AG10803 (cell line): ENCODE measurements at places on chromosomes 4 and X.

GRCh38 chr4:76752861-76753501 lies 145.0 kb downstream of the SOWAHB start:
- peak; percentile 100 for DNase-seq

- DNase-seq: peak; percentile 24
Observed at GRCh38 chrX:84168095-84168494, 19.9 kb downstream of the RPS6KA6 start.

GRCh38 chrX:48086082-48086481 lies 14.6 kb upstream of the ZNF630 start:
- DNase-seq: peak; percentile 11

GRCh38 chr4:78629991-78630541 lies 78.5 kb downstream of the ANXA3 start:
- no peak for DNase-seq

DNA sequence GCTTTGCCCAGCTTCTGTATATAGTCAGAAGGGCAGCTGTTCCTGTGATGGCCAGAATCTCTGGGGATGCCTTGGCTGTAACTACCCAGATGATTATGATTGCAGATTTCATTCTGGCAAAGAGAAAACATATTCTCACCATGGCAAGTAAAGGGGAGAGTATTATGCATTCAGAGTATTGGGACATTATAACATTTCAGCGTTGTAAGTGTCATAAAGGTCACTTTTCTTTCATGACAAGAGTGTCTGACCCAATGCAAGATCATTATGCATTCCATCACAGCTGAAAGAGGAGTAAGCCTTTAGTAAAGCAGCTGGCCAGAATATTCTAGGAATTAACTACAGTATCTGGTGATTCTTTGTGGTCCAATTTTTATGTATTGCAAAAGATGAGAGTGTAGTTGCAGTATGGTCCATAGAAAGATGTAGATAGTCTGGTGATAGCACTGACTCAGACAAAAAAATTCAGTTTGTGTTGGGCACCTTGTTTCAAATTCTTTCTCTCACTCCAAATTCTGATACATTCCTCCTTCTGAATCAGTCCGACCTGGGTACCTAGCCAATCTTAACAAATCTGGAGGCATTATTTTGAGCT lies 2366.3 kb downstream of the PCDH7 start:
- DNase-seq: peak; percentile 84

- DNase-seq: peak; percentile 54
Observed at GRCh38 chrX:46978341-46979291, 66.4 kb downstream of the JADE3 start.

- DNase-seq: no peak
Observed at GRCh38 chr4:31080887-31081286, 360.7 kb downstream of the PCDH7 start.

- no peak for DNase-seq
Observed at GRCh38 chr4:33067221-33067620, 2347.1 kb downstream of the PCDH7 start.

- DNase-seq: no peak
Observed at GRCh38 chr4:52550186-52550585, 108.9 kb downstream of the USP46 start.

GRCh38 chrX:30982467-30982866 lies 89.4 kb downstream of the FTHL17 start:
- DNase-seq: no peak

GRCh38 chr4:73245955-73246354 lies 12.6 kb downstream of the ANKRD17 start:
- no peak for DNase-seq

- peak; percentile 94 for DNase-seq
Observed at GRCh38 chr4:71231129-71232055, 107.4 kb upstream of the SLC4A4 start.

GRCh38 chr4:4766564-4766963 lies 92.9 kb upstream of the MSX1 start:
- no peak for DNase-seq

DNA sequence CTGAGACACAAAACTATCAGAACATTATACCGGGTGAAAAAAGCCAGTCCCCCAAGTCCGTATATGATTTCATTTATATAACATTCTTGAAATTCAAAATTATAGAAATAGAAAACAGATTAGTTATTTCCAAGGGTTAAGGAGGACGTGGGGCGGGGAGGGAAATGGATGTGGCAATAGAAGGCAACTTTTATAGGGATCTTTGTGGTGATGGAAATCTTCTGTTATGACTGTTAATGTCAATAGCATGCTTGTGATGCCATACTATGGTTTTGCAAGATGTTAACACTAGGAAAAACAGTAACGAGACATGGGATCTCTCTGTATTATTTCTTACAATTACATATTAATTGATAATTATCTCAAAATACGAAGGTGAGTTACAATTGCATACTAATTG lies 96.4 kb downstream of the LNX1 start:
- peak; percentile 55 for DNase-seq

DNA sequence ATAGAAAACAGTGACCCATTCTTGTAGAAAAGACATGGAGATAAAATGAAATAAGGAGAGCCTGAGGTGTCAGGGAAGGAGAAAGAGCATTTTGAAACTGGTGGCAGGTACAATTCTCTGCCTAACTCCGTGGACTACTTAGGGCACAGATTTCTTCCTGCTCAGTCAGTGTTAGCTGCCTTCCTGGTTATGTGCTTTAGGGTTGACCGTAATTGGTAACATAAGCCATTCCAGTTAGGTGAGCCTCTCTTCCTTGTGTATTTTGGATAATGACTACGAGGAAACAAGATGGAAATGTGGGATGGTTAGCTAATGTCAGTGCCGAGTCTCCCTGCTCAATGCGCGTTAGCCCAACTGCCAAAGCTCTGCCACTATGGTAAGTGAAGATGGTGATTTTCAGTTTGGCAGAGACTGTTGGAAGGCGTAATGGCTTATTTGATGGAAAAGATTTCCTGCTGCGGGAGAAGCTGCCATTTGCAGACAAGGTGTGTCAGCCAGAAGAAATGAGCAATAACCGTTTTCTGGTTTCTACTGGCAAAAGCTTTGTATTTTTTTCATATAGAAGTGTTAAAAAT lies 174.1 kb downstream of the CBR4 start:
- no peak for DNase-seq

- DNase-seq: no peak
Observed at GRCh38 chr4:11596989-11597388, 168.3 kb upstream of the HS3ST1 start.

GRCh38 chr4:45831692-45832091 lies 292.2 kb downstream of the GABRG1 start:
- no peak for DNase-seq

- DNase-seq: no peak
Observed at GRCh38 chr4:108185252-108185651, 16.5 kb upstream of the LEF1 start.
